ENCODE measurements at places on chromosomes 1 and 21.

DNA sequence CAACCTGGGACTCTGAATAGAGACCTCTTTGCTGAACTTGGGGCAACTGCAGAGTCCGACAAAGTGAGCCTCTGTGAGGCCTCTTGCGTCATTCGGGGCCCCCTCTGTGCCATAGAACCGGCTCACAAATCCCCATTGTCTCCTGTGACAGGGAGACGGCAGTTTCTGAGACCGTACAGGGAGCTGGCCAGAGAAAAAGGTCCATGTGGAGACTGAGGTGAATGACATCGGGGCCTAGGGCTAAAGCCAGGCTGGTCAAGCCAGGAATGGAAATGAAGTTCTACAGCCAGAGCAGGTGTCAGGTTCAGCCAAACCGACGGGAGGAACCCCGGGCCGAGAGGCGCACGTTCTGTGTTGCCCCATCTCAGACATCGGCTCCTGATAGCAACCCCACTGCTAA lies 37.1 kb upstream of the TRIM67 start:
- no peak for DNase-seq

DNA sequence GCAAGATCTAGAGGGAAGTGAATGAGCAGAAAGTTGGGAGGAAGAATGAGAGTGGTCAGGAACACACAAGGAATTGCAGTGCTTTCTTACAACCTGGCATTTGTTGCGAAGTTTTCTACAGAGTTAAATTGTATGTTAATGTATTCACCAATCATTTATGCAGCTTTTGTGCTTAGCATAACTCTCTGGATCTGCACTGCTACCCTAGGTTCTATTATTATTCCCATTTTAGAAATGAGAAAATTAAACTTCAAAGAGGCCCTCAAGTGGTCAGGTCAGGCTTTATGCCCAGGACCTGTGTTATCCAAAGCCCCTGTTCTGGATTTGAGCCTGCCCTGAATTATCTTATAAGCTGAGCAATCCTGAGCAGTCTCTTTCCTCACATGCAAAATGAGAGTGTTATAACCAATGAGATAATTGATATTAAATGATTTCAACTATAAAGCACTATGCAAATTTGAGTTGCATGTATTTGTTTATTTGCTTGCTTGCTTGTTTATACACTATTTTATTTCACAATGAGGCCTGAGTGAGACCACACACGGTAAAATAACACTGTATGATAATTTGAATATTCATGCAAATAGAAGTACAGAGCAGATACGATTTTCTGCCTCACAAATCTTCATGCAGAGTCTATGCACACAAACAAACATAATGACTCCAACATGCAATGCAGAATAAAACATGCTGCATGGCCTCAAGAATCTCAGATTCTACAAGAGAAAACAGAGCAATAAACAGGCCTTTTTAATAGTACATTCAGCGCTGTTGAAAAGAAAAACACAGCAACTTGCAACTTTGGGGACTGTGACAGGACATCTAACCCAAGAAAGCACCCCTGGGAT lies 323.0 kb downstream of the PLPP3 start:
- DNase-seq = no peak

GRCh38 chr1:76583235-76583868 lies 283.9 kb upstream of the ST6GALNAC5 start:
- DNase-seq = no peak

- DNase-seq = no peak
These were observed 172.5 kb downstream of the DYRK1A start for GRCh38 chr21:37538971-37539590.

- DNase-seq = no peak
These were observed 11.5 kb downstream of the TEX50 start for GRCh38 chr1:173646656-173647055.
